Thoracic aorta (tissue), 2 donors: ENCODE measurements at places on chromosomes 2 and 18.

DNA sequence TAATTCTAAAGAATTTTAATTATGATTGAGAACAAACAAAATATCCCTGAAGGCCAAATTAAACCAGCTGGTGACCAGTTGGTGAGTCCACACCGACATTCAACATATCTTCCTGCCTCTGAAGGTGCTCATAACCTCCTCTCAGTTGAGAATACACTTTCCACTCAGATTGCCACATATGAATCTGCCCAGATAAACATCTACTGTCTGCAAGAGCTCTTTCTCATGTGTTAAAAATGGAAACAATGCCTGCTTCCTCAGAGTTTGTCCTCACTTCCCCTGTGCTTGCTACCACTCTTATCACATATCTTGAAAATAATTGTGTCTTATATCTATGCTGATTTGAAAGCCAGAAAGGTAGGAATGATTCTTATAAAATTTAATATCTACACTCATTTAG, 177.7 kb upstream of the GULP1 start:
- DNase-seq: no peak

GRCh38 chr2:121613774-121614173, 35.5 kb downstream of the CLASP1 start:
- no peak for DNase-seq

GRCh38 chr18:75844146-75844545, 416.6 kb upstream of the SMIM21 start:
- no peak for DNase-seq

- no peak for DNase-seq
Observed at GRCh38 chr2:65939687-65940086, 495.2 kb upstream of the MEIS1 start.

GRCh38 chr18:34921811-34922385, 119.3 kb upstream of the MAPRE2 start:
- DNase-seq: no peak

DNA sequence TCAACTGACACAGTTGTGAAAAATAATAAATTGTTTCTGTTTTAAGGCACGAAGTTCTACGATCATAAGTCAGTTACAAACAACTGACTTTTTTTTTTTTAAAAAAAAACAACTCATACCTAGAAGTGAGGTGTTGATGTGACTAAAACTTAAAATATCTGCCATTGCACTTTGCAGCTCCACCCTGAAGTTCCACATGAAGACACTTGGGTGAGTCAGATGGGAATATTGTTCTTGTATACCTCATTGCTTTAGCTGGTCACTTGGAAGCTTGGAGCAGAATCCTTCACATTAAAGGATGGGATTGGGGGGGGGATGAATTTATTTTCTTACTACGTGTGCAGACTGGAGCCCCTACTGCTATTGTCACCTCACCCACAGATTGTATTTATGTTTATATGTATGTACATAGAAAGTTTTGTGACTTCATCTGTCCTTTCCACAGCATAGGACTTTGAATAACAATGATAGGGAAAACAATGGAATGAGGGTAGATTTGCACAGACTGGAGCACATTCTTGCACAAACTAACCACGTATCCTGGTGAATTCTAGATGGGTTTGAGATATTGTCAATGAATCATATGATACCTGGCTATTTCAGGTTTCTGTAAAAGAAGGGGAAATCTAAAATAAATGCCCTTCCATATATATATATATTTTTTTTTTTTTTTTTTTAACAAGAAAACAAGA, 57.9 kb upstream of the ARHGAP15 start:
- no peak for DNase-seq
